Neural progenitor cell (in vitro differentiated cells): ENCODE measurements at places on chromosomes 1 and 21. TPM values are rescaled to one million over a fixed set of nuclear protein-coding genes. Genes with fewer than 3 reads are reported as not detected.

Gene DISP1
- total RNA-seq, result 6.5 and 9.2 TPM in 2 replicates

DNA sequence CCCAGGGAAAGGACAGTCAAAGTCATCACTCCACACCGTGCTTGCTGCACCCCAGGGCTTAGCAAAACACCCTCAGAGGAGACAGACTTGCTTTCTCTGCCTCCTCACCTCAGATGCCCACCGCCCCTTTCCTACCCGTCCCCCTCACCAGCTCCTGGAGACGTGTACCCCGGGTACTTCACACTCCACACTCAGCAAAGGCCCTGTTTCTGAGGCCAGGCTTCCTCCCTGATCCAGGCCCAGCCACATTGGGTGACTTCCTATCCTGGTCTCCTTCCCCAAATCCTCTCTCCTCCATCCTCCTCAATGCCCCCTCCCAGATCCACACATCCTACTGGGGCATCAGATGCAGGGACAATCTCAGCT is 116.7 kb downstream of the DMRTB1 start:
- H3K36me3 ChIP-seq, result no peaks in the 10 kb centered on the region
- no peak overlapping the region for H3K27ac ChIP-seq
- H3K27me3 ChIP-seq, result no peaks in the 10 kb centered on the region
- peaks cover 27% of the 10 kb centered on the region for H3K4me1 ChIP-seq
- no peak overlapping the region for H3K4me3 ChIP-seq

- H3K27me3 ChIP-seq, result no peaks in the 10 kb centered on the region
- peak; percentile 82 for DNase-seq
- no peak overlapping the region for H3K4me3 ChIP-seq
- no peaks in the 10 kb centered on the region for H3K36me3 ChIP-seq
- peaks cover 12% of the 10 kb centered on the region for H3K4me1 ChIP-seq
Observed at GRCh38 chr1:202680586-202681352, 29.5 kb downstream of the SYT2 start.

GRCh38 chr1:180530501-180530900 is 28.1 kb upstream of the ACBD6 start:
- H3K4me3 ChIP-seq, result no peak overlapping the region
- H3K27me3 ChIP-seq, result no peaks in the 10 kb centered on the region
- no peaks in the 10 kb centered on the region for H3K36me3 ChIP-seq
- DNase-seq, result no peak
